ENCODE measurements at places on chromosomes 11 and 22. TPM values are rescaled to one million over a fixed set of nuclear protein-coding genes. Genes with fewer than 3 reads are reported as not detected.

DNA sequence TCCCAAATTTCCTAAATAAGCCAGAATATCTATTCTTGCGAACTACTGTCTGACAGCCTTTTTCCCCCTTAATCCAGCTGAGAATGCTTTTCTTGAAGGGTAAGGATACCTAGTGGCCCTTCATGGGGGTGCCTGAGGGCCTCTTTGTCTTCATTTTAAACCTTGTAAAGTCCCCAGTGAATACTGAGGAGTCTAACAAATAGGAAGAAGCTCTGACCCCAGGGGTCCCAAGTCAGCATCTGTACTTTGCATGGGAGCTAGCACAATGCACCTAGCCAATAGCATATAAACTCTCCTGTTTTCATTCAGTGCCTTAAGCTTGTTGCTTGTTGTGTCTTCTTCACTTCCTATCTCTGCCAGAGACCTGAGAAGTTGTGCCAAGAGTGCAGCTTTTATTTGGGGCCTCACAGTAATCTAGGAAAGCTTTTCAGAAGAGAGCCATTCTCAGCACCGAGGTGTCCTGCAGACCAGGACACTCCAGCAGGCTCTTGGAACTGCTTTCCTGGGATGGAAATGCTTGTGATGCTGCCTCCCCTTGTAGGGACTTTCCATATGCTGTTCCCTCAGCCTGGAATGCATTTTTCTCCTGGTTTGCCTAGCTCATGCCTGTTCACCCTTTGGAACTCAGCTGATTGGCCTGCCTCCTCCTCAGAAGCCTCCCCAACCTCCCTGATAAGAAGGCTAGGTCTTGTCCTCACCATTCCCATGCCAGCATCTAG is 37.2 kb downstream of the BMAL1 start:
- peaks cover 30% of the 10 kb centered on the region for H3K36me3 ChIP-seq
- H3K27ac ChIP-seq, result no peak overlapping the region
- H3K4me3 ChIP-seq, result no peak overlapping the region

MICAL2 gene
- 59.7 TPM for total RNA-seq

CSNK2A3 gene
- total RNA-seq, result 3.4 TPM

GRCh38 chr11:31558001-31558400 is 48.4 kb downstream of the ELP4 start:
- DNase-seq, result no peak
- no peak overlapping the region for H3K27ac ChIP-seq
- H3K4me1 ChIP-seq, result no peaks in the 10 kb centered on the region
- H3K4me3 ChIP-seq, result no peak overlapping the region
- H3K27me3 ChIP-seq, result no peaks in the 10 kb centered on the region

POLR3H gene
- total RNA-seq, result 69.2 TPM

- H3K4me1 ChIP-seq, result no peaks in the 10 kb centered on the region
- H3K27ac ChIP-seq, result no peak overlapping the region
- no peaks in the 10 kb centered on the region for H3K36me3 ChIP-seq
- DNase-seq, result no peak
- H3K27me3 ChIP-seq, result no peaks in the 10 kb centered on the region
- no peak overlapping the region for H3K4me3 ChIP-seq
Measured at GRCh38 chr11:92406472-92406871, 181.9 kb downstream of the FAT3 start.

DNA sequence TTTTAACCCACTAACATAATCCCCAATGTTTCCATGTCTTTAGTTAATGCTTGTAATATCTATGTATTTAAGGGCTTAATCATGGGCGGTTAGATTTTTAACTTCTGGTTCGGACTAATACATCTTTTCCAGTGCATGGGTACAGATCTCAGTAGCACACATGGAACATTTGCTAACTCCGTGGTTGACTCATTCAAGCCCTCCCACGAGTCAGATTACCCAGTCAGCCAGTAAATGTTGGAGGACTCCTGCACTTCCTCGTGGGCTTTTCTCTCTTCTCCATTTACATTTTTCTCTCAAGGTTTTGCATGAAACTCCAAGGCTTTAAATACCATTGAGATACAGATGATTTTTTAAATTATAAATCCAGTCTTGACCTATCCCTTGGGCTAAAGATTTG is 313.9 kb downstream of the ST3GAL4 start:
- H3K27ac ChIP-seq, result no peak overlapping the region
- no peaks in the 10 kb centered on the region for H3K4me1 ChIP-seq
- no peaks in the 10 kb centered on the region for H3K36me3 ChIP-seq
- H3K4me3 ChIP-seq, result no peak overlapping the region
- peaks cover 19% of the 10 kb centered on the region for H3K27me3 ChIP-seq

DNA sequence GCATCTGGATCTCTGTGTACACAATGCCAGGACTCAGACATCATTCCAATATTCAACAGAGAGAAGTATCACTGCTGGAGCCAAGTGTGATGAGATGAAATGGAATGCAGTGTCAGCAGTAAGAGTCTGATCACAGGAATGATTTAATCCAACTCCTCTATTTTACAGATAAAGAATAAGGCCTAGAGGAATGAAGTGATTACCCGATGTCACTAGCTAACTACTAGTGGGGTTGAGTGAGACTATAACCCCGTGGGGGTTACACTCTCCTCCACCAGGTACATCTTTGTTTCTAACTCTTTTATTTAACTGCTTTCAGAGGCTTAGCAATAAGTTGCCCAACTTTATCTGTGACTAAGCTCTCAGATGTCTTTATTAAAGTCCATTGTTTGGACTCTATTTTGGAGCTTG is 94.2 kb upstream of the FAT3 start:
- no peaks in the 10 kb centered on the region for H3K36me3 ChIP-seq
- no peak for DNase-seq
- H3K4me1 ChIP-seq, result no peaks in the 10 kb centered on the region
- no peaks in the 10 kb centered on the region for H3K27me3 ChIP-seq
- no peak overlapping the region for H3K4me3 ChIP-seq

GGTLC3 gene
- total RNA-seq, result not detected

TMEM45B gene
- 0.58 TPM for total RNA-seq

- peak overlapping the region; percentile 90 for H3K4me3 ChIP-seq
- peaks cover 24% of the 10 kb centered on the region for H3K4me1 ChIP-seq
- H3K27ac ChIP-seq, result peak overlapping the region; percentile 81
- H3K36me3 ChIP-seq, result peaks cover 6% of the 10 kb centered on the region
- no peak for DNase-seq
Measured at GRCh38 chr11:36288442-36289225, 590 bp downstream of the COMMD9 start.

- no peak overlapping the region for H3K4me3 ChIP-seq
- no peaks in the 10 kb centered on the region for H3K36me3 ChIP-seq
- no peak for DNase-seq
- H3K27me3 ChIP-seq, result no peaks in the 10 kb centered on the region
- H3K27ac ChIP-seq, result no peak overlapping the region
Measured at GRCh38 chr11:110022548-110022947, 70.6 kb upstream of the ZC3H12C start.

DNA sequence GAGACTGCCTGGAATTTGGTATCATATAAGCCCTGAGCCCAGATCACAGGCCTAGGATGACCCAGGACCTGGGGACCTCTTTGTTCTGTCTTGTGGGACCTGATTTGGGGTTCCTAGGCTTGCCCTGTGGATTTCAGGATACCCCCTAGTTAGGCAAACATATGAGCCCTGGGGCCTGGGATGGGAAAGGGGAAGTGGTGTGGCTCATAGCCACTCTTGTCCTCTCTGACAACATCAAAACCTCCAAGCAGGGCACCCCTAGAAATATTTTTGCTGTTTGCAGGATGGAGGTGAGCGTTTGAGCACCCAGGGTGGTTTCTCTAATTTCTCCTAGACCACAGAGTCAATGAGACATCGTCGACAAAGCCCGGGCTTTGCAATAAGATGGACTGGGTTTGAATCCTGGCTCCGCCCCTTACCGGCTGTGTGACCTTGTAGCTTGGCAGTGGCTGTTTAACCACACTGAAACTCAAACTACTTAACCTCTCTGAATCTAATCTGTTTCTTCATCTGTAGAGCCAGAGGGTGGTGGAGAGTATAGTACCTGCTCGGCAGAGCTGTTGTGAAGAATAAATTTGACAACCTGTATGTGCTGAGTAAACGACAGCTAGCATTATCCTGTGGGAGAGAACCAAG is 5.3 kb upstream of the LRRC10B start:
- no peak for DNase-seq
- no peak overlapping the region for H3K27ac ChIP-seq
- peaks cover 25% of the 10 kb centered on the region for H3K27me3 ChIP-seq
- H3K36me3 ChIP-seq, result no peaks in the 10 kb centered on the region

- no peak overlapping the region for H3K27ac ChIP-seq
- no peak overlapping the region for H3K4me3 ChIP-seq
- DNase-seq, result no peak
- no peaks in the 10 kb centered on the region for H3K27me3 ChIP-seq
Measured at GRCh38 chr11:2002042-2002776, 4.6 kb upstream of the H19 start.

DNA sequence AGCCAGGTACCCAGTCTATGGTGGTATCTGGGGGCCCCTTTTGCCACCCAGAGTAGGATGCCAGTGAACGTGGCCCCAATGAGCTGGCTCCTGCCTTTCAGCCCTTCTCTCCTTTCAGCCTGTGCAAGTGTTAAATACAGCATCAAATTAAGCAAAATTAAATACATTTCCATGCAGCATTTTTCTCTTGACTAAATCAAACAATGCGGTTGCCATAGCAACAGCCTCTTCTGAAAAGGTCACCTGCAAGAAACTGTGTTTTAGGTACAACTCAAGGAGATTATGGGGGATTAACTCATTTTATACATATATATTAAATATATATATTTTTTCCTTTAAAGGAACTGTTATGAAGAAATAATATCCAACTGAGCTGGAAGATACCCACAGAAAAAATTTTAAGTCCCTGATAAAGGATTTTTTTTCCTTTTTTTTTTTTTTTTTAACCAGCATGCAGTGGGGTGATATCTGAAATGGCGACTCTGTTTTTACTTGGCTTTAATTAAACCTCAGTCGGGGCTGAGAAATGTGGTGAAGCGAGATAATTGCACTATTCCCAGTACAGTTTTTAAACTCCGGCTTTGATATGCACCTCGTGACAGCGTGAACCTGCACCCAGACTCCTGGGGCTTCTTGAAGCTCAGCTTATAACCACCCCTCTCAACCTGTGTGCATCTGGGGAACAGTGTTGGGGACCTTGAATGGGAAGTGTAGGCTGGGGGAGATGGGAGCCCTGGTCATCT is 115.3 kb downstream of the PKNOX2 start:
- H3K36me3 ChIP-seq, result no peaks in the 10 kb centered on the region
- no peak overlapping the region for H3K4me3 ChIP-seq
- peaks cover 7% of the 10 kb centered on the region for H3K27me3 ChIP-seq
- no peak for DNase-seq

- peak overlapping the region; percentile 92 for H3K4me3 ChIP-seq
- DNase-seq, result no peak
- H3K27ac ChIP-seq, result peak overlapping the region; percentile 91
- H3K4me1 ChIP-seq, result peaks cover 68% of the 10 kb centered on the region
- H3K27me3 ChIP-seq, result no peaks in the 10 kb centered on the region
Measured at GRCh38 chr11:44568331-44568657, 2.8 kb downstream of the CD82 start.

PLEKHA7 gene
- 5.1 TPM for total RNA-seq

- no peaks in the 10 kb centered on the region for H3K4me1 ChIP-seq
- no peaks in the 10 kb centered on the region for H3K27me3 ChIP-seq
- no peak overlapping the region for H3K27ac ChIP-seq
- H3K4me3 ChIP-seq, result no peak overlapping the region
- no peak for DNase-seq
Measured at GRCh38 chr11:133559833-133560471, 27.7 kb upstream of the OPCML start.

DNA sequence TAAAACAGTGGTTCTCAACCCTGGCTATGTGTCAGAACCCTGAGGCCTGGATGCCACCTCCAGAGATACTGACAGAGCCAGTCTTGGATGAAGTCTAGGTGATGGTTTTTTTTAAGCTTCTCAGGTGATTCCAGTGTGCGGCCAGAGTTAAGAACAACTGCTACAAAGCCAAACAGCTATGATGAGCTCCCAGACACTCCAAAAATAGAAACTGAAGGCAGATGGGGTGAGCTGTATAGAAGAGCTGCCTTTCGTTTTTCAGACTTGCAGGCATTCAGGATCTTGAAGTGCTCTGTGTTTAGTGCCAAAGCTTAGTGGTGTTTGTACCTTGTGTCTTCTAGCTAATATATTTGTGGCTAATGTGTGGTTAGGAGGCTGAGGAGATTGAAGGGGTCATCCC is 14.2 kb downstream of the SCUBE2 start:
- no peak overlapping the region for H3K4me3 ChIP-seq
- DNase-seq, result no peak
- no peaks in the 10 kb centered on the region for H3K36me3 ChIP-seq
- H3K27me3 ChIP-seq, result peaks cover 17% of the 10 kb centered on the region
- no peak overlapping the region for H3K27ac ChIP-seq

TNNT3 gene
- 0.54 TPM for total RNA-seq

- peaks cover 12% of the 10 kb centered on the region for H3K36me3 ChIP-seq
- DNase-seq, result peak; percentile 77
- no peaks in the 10 kb centered on the region for H3K27me3 ChIP-seq
- H3K4me3 ChIP-seq, result peak overlapping the region; percentile 32
Measured at GRCh38 chr11:122746050-122746478, 90.5 kb downstream of the UBASH3B start.

DNA sequence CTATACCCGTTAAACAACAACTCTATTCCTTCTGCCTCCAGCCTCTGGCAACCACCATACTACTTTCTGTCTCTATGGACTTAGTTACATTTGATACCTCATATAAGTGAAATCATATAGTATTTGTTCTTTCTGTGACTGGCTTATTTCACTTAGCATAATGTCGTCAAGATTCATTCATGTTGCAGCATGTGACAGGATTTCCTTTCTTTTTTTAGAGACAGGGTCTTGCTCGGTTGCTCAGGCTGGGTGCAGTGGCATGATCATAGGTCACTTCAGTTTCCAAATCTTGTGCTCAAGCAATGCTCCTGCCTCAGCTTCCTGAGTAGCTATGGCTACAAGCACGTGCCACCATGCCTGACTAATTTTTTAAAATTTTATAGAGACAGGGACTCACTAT is 29.4 kb upstream of the SORL1 start:
- H3K27ac ChIP-seq, result no peak overlapping the region
- DNase-seq, result no peak
- no peak overlapping the region for H3K4me3 ChIP-seq
- peaks cover 3% of the 10 kb centered on the region for H3K36me3 ChIP-seq

- DNase-seq, result no peak
- H3K27ac ChIP-seq, result no peak overlapping the region
- no peaks in the 10 kb centered on the region for H3K27me3 ChIP-seq
Measured at GRCh38 chr22:31425331-31426050, 26.1 kb downstream of the DRG1 start.

OR56A1 gene
- not detected for total RNA-seq

CLDN5 gene
- not detected for total RNA-seq

GRCh38 chr11:121904148-121904547 is 211.9 kb downstream of the BLID start:
- peaks cover 6% of the 10 kb centered on the region for H3K27me3 ChIP-seq
- H3K27ac ChIP-seq, result no peak overlapping the region
- H3K36me3 ChIP-seq, result no peaks in the 10 kb centered on the region
- H3K4me1 ChIP-seq, result peaks cover 7% of the 10 kb centered on the region

SSH3 gene
- total RNA-seq, result 4.6 TPM

PGA5 gene
- not detected for total RNA-seq

DNA sequence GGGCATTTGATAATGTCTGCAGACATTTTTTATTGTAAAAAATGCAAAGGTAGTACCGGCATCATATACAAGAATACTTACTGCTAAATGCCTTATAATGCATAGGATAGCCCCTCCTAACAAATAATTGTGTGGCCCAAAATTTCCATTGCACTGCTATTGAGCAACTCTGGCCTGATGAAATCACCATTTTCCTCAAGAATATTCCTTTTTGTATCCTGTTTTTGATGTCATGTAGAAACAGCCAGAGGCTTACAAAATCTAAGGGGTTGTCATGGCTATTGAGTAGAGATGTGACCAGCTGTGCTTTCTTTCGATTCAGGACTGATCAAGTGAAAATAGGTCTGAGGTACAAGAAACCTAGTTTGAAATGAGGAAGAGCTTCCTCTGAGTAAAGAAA is 854.3 kb downstream of the KCNA4 start:
- H3K4me1 ChIP-seq, result no peaks in the 10 kb centered on the region
- DNase-seq, result no peak
- no peaks in the 10 kb centered on the region for H3K36me3 ChIP-seq
- no peaks in the 10 kb centered on the region for H3K27me3 ChIP-seq
- H3K4me3 ChIP-seq, result no peak overlapping the region
